T-helper 2 cell (primary cell): ENCODE measurements at places on chromosomes 12 and 14.

DNA sequence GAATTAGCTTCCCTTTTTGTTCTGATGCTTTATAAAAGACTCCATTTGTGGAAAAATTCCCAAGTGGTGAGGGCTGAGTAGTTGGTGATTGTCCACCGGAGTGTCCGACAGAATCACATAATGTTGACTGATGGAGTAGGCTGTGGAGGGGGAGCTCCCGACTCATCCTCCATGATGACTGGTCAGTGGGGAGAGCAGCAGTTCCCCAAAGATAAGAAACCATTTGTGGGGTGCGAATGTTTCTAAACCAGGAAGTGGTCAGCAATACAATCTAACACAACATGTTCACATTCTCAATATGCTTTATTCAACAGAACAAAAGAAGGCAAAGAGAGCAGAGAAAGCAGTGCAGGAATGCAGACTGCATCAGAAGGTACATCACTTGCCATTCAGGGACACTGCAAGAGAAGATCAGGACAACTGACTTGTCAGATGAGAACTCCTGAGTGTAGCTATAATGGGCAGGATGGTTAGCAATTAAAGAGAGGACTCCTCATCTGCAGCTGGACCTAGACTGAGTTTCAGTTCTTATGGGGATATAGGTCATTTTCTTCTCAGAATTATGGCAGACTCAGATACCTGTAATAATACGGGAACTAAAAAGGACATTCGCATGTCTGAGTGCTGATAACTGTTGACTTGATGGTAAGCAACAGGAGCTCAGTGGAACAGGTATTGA, 5.4 kb downstream of the KRT6B start:
- DNase-seq: no peak

GRCh38 chr12:112243255-112244110, 118.1 kb downstream of the TRAFD1 start:
- no peak for DNase-seq

GRCh38 chr14:80264702-80265101, 53.4 kb upstream of the DIO2 start:
- no peak for DNase-seq

DNA sequence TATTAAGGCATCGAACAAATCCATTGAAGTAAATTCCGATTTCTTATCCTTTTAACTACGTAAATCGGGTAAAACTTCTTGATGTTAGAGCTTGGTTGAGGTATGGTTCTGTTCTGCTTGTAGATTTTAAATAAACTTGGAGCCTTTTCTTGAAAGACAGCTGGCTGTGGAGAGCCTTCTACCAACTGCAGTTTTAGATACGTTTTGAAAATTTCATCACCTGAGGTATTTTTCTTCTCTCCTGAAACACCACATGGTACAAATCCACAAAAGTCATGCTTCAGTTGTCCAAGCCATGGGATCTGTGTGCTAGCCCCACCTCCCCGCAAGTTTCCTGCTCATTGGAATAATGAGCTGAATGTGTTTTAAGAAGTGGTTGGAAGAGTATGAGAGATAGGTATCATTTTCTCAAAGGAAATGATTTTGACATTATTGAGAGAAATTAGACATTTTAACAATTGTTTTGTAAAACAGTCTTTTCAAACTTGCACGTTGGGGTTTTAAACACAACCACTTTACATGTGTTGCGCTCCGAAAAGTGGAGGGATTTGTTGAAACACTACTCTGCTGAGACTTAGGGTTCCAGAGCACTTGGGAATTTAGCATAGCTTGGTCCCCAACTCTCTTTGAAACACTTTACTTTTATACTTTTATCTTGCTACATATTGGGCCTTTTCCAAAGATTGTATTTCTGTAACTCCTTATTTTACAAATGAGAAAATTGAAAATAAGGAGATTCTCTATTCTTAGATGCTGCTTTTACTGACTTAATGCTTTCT, 1.4 kb downstream of the PPM1A start:
- DNase-seq: no peak

DNA sequence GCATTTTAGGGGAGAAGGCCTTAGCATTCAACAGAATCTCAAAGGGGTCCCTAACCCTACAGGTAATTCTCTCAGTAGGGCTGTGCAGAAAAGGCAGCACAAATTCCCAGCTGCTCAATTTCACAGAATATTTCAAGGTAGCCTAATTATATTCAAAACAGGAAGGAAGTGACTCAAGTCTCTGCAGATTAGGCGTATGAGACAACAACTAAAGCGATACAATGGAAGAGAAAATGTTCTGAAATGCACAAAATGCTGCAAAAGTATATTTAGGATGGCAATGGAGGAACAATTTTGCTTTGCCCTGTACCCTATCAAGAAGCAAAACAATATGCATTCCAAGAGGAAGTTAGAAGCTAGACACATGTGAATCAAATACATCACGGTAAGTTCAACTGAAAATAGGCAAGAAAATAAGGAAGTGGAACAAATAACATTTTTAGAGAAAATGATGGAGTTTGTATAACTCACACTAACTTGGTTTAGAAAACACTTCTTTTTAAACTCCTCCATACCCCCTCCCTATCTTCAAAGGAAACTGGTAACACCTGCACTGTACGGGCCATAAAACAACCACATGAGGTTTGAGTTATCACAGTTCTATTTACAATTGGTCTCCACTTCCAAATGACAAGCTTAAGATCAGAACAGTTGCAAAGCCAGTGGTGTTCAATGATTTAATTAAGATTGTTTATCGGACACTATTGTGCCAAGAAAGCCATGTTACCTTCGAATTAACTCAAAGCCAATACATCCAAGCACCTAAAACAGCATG, 1.6 kb downstream of the GIT2 start:
- DNase-seq: peak; percentile 66

GRCh38 chr14:85587151-85587711, 57.3 kb downstream of the FLRT2 start:
- DNase-seq: no peak

- no peak for DNase-seq
These were observed 295.6 kb upstream of the FLRT2 start for GRCh38 chr14:85234156-85235025.

DNA sequence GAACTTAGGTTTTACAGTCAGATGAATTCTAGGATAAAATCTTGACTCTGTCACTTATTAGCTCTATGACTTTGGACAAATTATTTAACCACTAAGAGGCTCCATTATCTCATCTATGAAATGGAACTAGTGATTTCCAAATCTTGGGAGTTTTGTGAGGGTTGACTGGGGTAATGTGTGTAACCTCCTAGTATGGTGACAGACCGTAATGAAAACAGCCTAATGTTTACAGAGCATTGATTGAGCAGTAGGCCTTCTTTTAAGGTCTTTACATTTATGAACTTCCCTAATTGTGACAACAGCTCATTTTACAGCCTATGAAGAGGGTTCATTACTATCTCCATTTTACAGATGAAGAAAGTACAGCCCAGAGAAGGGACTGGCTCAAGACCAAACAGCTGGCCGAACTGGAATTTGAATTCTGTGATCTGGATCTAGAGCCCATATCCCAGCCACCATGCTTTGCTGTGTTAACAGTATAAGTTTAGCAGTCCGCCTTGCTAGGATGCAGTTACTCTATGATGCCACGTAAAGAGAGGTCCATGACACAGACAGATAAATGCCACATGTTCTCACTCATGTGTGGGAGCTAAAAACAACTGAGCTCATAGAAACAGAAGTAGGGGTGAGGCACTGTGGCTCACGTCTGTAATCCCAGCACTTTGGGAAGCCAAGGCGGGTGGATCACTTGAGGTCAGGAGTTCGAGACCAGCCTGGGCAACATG, 9.1 kb upstream of the FBXL14 start:
- DNase-seq: no peak

- no peak for DNase-seq
These were observed 51.4 kb downstream of the DAD1 start for GRCh38 chr14:22537436-22538310.

DNA sequence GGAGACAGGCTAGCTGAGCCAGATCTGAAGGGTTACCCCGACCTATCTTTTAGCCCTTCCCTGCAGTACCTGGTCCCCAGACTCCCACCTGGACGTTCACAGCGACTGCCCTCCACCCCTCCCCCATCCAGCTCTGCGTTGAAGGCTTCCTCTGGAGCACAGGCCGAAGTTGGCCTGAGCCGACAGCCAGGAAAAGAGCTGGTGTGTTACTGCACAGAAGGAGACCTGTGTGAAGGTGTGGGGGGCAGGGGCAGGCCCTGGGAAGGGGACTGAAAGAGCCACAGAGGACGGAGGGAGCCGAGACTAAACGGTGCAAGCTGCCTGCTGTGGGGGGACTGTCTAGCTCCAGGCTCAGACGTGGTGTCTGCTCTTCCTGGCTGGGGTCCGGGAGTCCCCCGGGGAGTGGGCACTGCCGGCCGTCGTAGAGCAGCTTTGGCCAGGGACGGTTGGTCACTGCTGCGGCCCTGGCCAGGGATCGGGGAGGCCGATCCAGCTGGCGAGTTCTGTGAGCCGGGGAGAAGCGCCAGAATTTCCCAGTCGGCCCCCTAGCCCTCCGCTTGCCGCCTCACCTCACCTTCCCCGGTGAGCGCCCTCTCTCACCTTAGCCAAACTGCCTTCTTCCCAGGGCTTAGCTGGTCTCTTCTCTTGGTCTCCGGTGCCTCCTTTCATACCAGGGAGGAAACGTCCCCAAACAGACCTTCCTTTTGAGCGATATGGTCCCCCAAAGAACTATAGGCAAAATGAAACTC, 899 bp upstream of the COL2A1 start:
- no peak for DNase-seq

- DNase-seq: no peak
These were observed 12.0 kb downstream of the TMEM119 start for GRCh38 chr12:108585864-108586263.

DNA sequence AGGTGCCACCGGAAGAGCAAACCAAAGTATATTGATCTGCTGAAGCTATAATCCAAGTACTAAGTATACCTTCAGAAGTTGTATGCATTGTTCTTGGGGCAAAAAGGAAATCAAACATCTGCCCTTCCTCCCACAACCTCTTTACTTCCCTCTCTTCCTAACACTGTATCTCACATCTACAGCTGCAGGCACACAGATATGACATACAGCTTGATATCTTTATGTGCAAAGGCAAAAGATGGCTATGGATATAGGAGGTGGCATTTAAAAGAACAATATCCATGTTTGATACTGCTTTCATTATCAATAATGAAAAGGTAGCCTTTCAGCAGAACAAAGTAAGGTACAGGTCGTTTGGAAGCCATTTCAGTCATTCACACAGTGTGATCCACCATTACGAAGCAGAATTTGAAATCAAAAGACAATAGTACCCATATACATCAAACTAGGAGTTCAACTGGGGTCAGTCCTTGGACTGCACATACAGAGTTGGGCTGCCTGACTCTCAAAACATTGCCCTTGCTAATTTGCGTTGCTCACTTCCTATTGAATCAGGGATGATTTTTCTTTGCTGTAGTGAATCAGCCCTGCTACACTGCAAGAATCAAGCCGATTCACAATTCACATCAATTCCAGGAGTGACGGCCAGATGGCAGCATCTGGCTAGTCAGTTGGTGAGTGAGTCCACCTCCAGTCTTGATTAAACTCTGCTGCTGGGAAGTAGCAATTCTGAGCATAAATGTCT, 8.9 kb downstream of the ANG start:
- DNase-seq: peak; percentile 25

DNA sequence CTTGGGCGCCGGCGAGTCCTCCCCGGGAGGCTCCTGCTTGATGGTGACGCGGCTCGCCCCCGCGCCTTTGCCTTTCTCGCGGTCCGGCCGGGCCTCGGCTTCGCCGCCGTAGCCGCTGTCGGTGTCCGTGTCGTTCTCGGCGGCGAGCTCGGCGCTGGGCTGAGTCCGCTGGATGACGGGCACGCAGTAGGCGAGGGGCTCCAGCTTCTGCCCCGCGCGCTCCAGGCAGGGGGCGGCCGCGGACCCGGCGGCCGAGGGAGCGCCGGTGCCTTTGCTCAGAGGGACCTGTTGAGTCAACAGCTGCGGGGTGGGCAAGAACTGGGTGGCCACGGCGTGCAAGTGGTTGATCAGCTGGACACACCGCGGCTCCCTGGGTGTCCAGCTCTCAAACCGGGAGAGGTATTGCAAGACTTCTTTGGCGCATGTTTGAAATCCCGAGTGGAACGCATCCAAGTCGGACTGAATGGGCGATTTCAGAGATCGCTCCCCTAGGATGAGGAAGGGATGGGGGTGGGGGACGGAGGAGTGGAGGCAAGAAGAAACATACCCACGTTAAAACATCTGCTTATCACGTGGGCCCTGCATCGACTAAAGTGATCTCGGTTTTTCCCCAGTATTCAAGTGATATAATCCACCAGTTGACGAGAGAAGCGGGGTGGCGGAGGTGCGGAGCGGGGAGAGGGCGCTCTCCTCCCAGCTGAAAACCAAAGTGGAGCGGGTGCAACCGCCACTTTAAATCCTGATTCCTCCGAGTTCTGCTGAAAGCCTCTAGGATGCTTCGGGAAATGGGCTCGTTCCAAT, 2.0 kb downstream of the BHLHE41 start:
- DNase-seq: no peak

GRCh38 chr14:58068306-58068705, 83.7 kb downstream of the ARMH4 start:
- no peak for DNase-seq

GRCh38 chr14:50335389-50335788, 23.3 kb downstream of the DMAC2L start:
- no peak for DNase-seq

GRCh38 chr14:73239393-73240241, 2.3 kb downstream of the PAPLN start:
- DNase-seq: no peak

DNA sequence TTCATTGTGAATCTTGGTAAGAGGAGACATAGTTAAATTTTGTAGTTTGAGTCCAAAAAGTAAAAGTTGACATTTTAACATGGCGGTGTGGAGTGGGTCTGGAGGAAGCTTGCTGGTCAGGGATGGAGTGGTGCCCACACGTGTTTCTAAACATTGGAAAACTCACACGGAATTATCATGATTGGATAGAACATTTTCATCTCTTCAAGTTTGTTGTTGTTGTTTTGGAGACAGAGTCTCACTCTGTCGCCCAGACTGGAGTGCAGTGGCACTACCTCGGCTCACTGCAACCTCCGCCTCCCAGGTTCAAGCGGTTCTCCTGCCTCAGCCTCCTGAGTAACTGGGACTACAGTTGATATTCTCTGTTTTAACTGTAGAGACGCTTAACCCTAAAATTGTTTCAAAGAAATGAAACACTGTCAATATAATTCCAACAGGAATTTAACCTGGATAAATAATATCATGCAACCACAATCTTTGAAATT, 502 bp upstream of the MBIP start:
- no peak for DNase-seq

- no peak for DNase-seq
These were observed 344.5 kb downstream of the AEBP2 start for GRCh38 chr12:19783547-19784444.

GRCh38 chr12:99959549-99960170, 25.1 kb downstream of the ANKS1B start:
- DNase-seq: no peak

DNA sequence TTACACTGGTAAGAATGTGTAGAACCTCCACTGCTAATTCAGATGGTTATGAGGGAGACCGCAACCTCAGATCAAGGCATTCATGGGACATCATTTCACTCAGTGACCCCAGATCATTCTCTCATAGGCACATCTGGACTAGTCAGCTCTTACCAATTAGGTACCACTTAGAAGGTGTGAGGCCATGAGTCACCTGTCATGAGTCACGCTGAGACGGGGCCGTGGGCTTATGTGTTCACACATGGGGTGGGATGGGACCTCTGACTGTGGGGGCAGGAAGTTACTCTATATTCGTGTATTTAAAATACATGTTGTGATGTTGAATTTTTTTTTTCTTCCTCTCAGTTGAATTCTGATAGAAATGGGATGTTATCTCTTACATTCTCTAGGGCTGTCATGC, 55.9 kb downstream of the CCDC92 start:
- no peak for DNase-seq
